ENCODE measurements at places on chromosomes 6 and 20. TPM values are rescaled to one million over a fixed set of nuclear protein-coding genes. Genes with fewer than 3 reads are reported as not detected.

- no peak for DNase-seq
Measured at GRCh38 chr20:3084283-3084985, at the start of gene AVP. Gene AVP (minus strand): TSS chr20:3084724. CDS start chr20:3084674, 50 bp downstream.

DNA sequence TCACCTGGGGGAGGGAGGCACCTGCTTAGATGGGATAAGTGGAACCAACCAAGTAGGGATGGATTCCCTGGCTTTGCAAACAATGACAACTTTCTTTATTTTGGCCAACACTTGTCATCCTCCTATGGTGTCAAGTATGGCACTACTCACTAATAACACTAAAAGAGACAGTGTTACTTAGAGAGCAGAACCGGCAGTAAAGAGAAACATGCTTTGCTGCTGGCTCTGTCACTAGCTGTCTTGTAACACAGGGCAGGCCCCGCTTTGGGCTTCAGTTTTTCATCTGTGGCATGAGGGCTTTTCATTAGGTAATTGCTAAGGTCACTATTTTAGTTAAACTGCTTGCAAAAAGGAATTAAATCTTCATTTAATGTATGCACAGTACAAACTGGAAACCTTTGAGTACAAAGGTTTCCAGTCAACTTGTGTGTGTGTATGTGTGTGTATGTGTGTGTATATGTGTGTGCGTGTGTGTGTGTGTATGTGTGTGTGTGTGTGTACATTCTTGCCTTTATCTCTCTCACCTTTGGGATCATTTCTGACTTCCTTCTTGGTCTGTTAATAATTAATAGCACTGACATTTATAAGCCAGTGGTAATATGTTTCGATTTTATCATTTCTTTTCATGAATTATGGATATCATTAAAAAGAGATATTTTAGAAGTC lies 64.7 kb downstream of the BTBD3 start:
- no peak for DNase-seq

- DNase-seq = no peak
Measured at GRCh38 chr6:157964100-157964499, 17.6 kb upstream of the SYNJ2 start.

DNA sequence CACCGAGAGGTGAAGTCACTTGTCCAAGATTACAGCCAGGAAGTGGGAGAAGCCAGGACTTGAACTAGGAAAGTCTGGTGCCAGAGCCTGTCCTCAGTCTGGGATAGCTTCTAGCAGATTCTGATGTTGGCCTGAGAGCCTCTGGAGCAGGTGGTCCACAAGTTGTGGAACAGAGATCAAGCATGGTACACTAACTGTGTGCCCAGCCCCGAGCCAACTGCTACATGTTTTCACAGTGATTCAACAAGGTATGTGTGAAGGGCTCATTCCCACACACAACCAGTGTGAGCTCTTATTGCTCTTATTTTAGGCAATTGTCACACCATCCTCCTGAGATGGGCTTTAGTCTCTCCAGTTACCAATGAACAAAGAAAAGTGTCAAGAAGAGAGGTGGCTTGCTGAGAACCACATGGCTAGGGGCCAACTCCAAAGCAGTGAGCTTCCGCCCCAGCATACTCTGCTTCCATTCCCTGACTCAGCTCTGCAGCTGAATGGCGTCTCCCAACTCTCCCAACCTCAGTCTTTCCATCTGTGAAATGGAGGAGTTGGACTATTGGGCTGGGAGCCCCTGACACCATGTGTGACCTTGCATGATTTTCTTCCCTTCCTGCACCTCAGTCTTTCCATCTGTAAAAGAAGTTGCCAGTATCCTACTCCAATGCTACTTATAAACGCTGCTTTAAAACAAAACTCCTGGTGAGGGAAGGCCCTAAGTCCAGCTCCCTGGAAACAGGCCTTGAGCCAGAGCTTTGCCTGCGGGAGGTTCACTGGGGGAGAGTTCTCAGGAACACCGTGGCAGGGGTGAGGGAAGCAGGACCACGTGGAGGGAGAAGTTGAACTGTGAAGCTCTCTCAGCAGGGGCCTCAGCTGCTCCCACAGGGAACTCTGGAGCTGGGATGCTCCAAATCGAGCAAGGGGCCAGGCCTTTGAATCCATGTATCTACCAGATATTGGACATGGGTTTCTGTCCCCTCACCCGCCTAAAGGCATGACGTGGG lies 40.9 kb downstream of the CDH22 start:
- no peak for DNase-seq

GRCh38 chr6:169589699-169590257 lies 112.1 kb downstream of the WDR27 start:
- DNase-seq = no peak

GRCh38 chr20:56978475-56978874 lies 288.0 kb downstream of the BMP7 start:
- no peak for DNase-seq

- no peak for DNase-seq
Measured at GRCh38 chr6:163705923-163706322, 291.4 kb downstream of the QKI start.

DNA sequence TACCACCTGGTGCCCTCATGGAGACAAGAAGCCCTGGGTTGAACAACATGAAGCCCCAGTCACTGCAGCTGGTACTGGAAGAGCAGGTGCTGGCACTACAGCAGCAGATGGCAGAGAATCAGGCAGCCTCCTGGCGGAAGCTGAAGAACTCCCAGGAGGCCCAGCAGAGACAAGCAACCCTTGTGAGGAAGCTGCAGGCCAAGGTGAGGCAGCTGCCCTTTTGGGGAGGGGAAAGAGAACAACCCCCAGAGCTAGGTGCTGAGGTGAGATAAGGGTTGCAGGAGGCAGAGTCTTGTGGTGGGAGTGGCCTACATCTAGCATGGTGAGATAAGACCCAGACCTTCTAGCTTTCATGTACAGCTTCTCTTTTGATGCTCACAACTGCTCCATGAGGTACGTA lies 7.0 kb downstream of the CEP250 start:
- DNase-seq = no peak

DNA sequence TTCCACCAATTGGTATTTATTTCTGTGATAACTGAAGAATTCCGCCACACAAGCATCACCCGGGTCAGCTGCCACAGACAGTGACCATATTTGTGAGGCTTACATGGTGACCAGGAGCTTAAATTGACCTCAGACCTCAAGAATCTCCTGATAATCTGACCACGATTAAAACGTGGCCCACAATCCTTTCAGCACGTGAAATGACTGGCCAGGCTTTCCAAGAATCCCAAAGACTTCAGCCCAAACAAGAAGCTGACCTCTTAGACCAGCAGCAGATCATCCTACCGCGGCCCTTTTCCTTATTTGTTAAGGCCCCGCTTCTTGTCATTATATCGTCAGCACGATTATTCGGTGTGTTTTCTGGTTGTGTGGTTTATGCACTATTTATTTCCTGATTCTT lies 45.6 kb upstream of the CD93 start:
- peak; percentile 1 for DNase-seq

GRCh38 chr20:24598996-24599395 lies 129.6 kb downstream of the SYNDIG1 start:
- no peak for DNase-seq

DNA sequence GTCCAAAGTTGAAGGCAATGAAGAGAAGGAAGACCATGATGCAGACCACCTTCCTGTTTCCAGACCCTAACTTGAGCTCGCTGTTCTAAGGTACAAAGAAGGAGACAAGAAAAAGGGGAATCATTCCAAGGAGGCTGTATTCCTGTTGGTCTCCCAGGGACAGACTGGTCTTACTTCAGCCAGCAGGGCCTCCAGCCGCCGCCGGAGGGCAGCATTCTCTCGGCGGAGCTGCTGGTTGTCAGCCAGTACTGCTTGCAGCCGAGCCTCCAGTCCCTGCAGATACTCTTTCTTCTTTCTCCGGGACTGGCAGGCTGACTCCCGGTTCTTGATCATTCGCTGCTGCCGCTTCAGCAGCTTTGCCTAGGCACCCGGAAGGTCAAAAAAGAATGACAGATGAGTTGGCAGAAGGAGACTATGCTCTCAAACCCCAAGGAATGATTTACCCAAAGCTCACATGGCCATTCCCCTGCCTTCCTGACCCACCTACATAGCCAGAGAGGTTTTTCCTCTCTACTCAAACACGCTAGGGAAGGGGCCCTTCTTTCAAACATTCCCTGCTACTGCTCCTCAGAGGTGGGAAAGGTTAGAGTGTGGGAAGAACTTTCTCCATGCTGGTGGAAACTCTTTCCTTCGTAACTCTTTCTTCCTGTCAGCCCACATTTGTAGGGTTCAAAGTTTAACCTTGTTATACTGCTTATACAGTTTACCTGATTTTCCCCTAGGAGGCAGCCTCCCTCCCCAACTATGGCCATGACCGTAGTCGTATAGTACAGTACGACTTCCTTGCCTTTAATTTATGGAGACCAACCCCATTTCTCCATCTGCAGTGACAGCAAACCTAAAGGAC lies 9.0 kb downstream of the ATF6B start:
- DNase-seq = peak; percentile 91

DNA sequence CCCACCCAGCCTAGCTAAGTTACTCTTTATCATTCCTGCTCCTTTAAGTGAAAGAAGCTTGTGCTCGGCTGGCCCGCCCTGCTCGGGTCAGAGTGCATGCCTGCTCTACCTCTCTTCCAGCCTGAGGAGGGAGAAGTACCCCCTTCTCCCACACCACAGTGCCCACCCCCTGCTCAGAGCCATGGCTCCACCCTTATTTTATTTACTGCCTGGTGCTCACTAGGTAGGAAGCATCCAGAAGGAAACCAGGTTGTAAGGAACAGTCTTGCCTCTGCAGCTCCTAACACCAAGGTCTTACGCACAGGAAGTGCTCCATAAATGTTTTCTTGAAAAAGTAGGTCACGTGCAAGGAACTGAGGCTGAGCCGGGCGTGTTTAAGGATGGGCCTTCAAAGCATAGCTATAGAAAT lies 105.7 kb upstream of the SNX9 start:
- no peak for DNase-seq

- DNase-seq = no peak
Measured at GRCh38 chr6:136426627-136427377, 123.4 kb downstream of the MAP7 start.

- no peak for DNase-seq
Measured at GRCh38 chr20:22583773-22584521, 425 bp downstream of the FOXA2 start.

DNA sequence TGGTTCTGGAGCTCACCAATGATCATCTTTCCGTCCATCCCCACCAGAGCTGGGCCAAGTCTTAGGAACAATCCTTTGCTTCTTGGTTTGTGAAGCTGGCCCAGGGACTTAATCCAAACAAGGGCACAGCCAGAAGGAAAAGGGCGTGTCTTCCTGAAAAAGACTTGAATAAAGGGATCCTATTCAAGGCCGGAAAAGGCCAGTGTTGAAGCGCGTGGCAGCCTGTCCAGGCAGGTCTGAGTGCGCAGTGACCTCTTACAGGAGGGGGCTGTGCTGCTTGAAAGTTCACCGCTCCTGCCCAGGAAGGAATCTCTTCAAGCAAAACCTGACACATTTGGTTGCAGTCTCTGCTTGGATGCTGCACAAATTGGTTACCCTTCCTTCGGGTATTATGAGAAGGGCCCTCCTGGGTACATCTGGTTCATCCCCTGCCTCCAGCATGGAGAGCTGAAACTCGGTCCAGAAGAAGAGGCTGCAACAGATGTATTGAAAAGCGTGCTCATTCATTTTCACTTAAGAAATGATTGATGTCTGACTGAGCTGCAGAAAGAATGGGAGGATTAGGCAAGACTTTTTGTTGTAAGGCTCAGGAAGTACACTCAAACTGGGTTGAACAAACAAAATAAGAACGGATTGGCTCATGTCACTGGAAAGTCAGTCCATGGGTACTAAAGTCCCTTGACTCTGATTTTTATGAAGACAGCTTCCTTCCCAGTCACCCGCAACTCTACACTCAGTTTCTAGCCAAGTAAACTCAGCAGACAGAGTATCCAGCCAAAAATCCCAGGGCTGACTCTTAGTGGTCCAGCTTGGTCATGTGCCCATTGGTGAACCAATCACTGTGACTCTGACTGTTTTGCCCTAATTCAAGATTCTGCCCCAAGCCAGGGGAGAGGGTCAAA lies 136.3 kb downstream of the TFAP2C start:
- no peak for DNase-seq

DNA sequence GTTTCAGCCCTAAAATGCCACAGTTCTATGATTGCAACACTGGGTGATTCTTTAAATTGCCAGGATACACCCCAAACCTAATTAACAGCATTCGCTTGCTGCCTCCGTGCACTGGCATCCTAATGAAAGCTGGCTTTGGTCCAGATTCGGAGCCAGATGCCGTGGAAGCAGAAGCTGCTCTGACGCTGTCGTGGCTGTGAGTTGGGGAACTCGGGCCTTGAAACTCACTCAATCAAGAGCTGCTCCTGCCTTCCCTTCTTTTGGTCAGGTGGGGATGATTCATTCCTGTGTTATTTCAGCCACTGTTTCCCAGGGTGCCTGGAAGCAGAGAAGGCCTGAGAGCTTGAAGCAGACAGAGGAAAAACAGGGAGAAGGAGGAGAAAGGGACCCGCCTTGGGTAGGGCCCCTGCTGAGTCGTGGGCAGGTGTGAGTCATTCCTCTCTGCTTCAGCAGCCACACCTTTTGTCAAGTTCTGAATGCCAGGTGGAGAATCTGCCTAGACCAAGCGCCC lies 36.2 kb upstream of the DSP start:
- no peak for DNase-seq

- DNase-seq = no peak
Measured at GRCh38 chr6:55469951-55470366, 109.0 kb downstream of the HMGCLL1 start.

- no peak for DNase-seq
Measured at GRCh38 chr6:54320871-54321270, 12.6 kb downstream of the TINAG start.

- DNase-seq = no peak
Measured at GRCh38 chr6:92710048-92710447, 709.3 kb downstream of the EPHA7 start.

DNA sequence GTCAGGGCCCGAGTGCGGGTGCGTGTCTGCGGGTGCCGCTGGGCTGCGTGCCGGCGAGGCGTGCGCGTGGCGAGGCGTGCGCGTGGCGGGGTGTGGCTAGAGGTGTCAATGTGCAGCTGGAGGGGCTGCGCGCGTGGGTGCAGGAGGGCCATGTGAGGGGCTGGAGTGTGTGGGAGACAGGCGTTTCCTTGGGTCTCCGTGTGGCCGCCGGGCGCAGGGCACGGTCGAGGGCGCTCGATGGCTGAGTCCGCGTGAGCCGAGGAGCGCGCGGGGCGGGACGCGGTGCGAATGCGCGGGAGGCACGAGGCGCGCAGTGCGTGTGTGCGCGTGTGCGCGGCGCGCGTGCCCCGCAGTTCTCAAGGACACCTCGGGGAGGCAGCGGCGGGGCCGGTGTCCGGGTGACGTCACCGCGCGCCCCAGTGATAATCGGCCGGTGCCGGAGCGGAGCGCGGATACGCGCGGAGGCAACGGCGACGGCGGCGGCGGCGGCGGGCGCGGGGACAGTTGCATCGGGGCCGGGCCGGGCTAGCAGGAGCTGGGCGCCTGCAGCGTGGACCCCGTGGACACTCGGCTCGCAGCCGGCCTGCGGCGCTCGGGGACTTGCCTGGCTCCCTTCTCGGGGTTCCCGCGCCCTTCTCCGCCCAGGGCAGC lies 38.7 kb downstream of the YTHDF1 start:
- no peak for DNase-seq

NRSN1 gene
- not detected for polyA plus RNA-seq

HLA-DMB gene
- polyA plus RNA-seq = 3.6 TPM

HDGFL1 gene
- not detected for polyA plus RNA-seq

OR2B6 gene
- polyA plus RNA-seq = not detected

WFDC9 gene
- not detected for polyA plus RNA-seq

OOEP gene
- 1.1 TPM for polyA plus RNA-seq

NAA20 gene
- polyA plus RNA-seq = 69.5 TPM

MYB gene
- 2.8 TPM for polyA plus RNA-seq

ALDH8A1 gene
- 1.8 TPM for polyA plus RNA-seq

MACROD2 gene
- 3.4 TPM for polyA plus RNA-seq

JPH2 gene
- 19.4 TPM for polyA plus RNA-seq

CST11 gene
- not detected for polyA plus RNA-seq

C6orf52 gene
- polyA plus RNA-seq = not detected

CDH26 gene
- not detected for polyA plus RNA-seq

HLA-G gene
- polyA plus RNA-seq = 0.88 TPM

All from aorta (tissue), 5 donors.